ENCODE measurements at places on chromosomes 3 and 15. TPM values are rescaled to one million over a fixed set of nuclear protein-coding genes. Genes with fewer than 3 reads are reported as not detected.

DNA sequence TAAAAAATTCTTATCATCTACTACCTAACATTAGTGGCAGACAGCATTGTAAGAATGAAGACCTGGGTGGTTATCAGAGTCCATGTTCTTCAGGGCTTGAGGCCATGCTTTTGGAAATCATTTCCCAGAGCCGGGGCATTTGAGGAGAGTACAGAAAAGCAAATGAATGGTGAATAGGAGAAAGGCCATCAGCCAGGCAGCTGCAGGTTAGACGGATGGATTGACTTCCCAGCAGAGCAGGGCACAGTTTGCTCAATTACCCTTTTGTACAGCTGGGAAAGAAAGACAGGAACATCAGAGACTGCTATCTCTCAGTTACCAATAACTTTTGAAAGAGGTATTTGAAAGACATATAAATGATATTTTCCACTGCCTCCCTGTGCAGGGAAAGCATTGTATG is 135.6 kb downstream of the ALCAM start:
- H3K4me3 ChIP-seq, result no peak overlapping the region
- H3K4me1 ChIP-seq, result peaks cover 16% of the 10 kb centered on the region
- H3K27ac ChIP-seq, result no peak overlapping the region
- no peaks in the 10 kb centered on the region for H3K36me3 ChIP-seq
- no peak for DNase-seq

GRCh38 chr15:70715840-70716485 is 47.4 kb downstream of the UACA start:
- no peaks in the 10 kb centered on the region for H3K27me3 ChIP-seq
- peaks cover 6% of the 10 kb centered on the region for H3K4me1 ChIP-seq
- no peak overlapping the region for H3K4me3 ChIP-seq
- H3K27ac ChIP-seq, result no peak overlapping the region
- H3K36me3 ChIP-seq, result peaks cover 4% of the 10 kb centered on the region

- H3K27ac ChIP-seq, result peak overlapping the region; percentile 79
- H3K27me3 ChIP-seq, result peaks cover 6% of the 10 kb centered on the region
- no peaks in the 10 kb centered on the region for H3K36me3 ChIP-seq
- no peak for DNase-seq
- peak overlapping the region; percentile 89 for H3K4me3 ChIP-seq
- peaks cover 4% of the 10 kb centered on the region for H3K4me1 ChIP-seq
These were observed 395 bp downstream of the ZFAND6 start for GRCh38 chr15:80059786-80060355.

GRCh38 chr3:152060701-152061100 is 187.3 kb downstream of the SUCNR1 start:
- H3K27ac ChIP-seq, result no peak overlapping the region
- H3K36me3 ChIP-seq, result no peaks in the 10 kb centered on the region
- no peaks in the 10 kb centered on the region for H3K27me3 ChIP-seq

GRCh38 chr3:139105154-139105702 is 60.5 kb upstream of the PRR23C start:
- no peaks in the 10 kb centered on the region for H3K4me1 ChIP-seq
- peak; percentile 37 for DNase-seq
- H3K27me3 ChIP-seq, result no peaks in the 10 kb centered on the region
- H3K4me3 ChIP-seq, result no peak overlapping the region
- no peak overlapping the region for H3K27ac ChIP-seq

GRCh38 chr15:48609486-48609885 is 36.0 kb downstream of the FBN1 start:
- no peak overlapping the region for H3K27ac ChIP-seq
- DNase-seq, result no peak
- no peaks in the 10 kb centered on the region for H3K4me1 ChIP-seq
- H3K27me3 ChIP-seq, result no peaks in the 10 kb centered on the region

- H3K4me3 ChIP-seq, result no peak overlapping the region
- H3K36me3 ChIP-seq, result no peaks in the 10 kb centered on the region
- H3K4me1 ChIP-seq, result no peaks in the 10 kb centered on the region
- no peak overlapping the region for H3K27ac ChIP-seq
These were observed 54.8 kb downstream of the SRGAP3 start for GRCh38 chr3:9194509-9195184.

DNA sequence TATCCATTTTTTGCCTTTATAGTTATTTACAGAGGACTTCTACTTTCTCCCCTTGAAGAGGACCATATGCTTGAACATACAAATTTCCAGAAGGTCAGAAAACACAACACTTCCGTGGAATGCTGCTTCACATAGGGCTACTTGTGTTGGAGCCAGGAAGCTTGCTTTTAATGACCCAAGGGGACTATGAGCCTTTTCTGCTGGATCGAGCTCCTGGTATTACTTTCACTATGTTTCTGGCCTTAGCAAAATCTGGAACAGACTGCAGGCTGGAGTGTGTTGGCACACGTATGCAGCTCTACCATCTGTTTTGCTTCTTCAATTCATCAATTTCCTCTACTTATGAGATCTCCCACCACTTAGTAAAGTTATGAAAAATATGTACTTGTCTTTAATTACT is 69.3 kb upstream of the CBLB start:
- H3K4me3 ChIP-seq, result no peak overlapping the region
- no peaks in the 10 kb centered on the region for H3K4me1 ChIP-seq
- H3K27me3 ChIP-seq, result no peaks in the 10 kb centered on the region
- DNase-seq, result no peak
- H3K36me3 ChIP-seq, result no peaks in the 10 kb centered on the region

GRCh38 chr3:41202834-41203345 is 3.6 kb downstream of the CTNNB1 start:
- H3K36me3 ChIP-seq, result peaks cover 5% of the 10 kb centered on the region
- no peak overlapping the region for H3K27ac ChIP-seq
- H3K4me1 ChIP-seq, result peaks cover 22% of the 10 kb centered on the region
- peak overlapping the region; percentile 94 for H3K4me3 ChIP-seq
- DNase-seq, result no peak
- no peaks in the 10 kb centered on the region for H3K27me3 ChIP-seq

The TMEM45A gene
- 6.6 TPM for total RNA-seq

The ZNF280D gene
- 35.1 TPM for total RNA-seq

The CLDN16 gene
- 0.38 TPM for total RNA-seq

The MIX23 gene
- total RNA-seq, result 65.3 TPM

The ACSBG1 gene
- total RNA-seq, result not detected

All from endodermal cell (in vitro differentiated cells).